ENCODE measurements at places on chromosomes 12 and 14. TPM values are rescaled to one million over a fixed set of nuclear protein-coding genes. Genes with fewer than 3 reads are reported as not detected.

GRCh38 chr12:97127061-97127460 lies 220.0 kb downstream of the NEDD1 start:
- DNase-seq: no peak

GRCh38 chr14:76257111-76257803 lies 105.5 kb downstream of the GPATCH2L start:
- DNase-seq: no peak

DNA sequence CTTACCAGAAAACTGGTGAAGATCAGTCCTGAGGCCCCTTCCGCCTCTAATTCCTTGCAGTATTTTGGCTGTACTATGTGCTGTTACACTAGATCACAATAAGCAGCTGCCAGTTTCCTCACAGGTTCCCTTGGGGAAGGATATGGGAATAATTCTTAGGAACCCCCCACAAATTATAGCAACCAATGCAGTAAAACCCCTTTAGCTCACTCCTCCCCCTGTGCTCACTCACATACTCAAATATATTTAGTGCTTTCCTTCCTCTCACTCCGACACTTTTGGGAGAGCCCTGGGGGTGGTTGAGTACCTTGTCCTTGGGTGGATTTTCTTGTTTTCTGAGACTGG lies 162.7 kb downstream of the ETV6 start:
- DNase-seq: no peak

DNA sequence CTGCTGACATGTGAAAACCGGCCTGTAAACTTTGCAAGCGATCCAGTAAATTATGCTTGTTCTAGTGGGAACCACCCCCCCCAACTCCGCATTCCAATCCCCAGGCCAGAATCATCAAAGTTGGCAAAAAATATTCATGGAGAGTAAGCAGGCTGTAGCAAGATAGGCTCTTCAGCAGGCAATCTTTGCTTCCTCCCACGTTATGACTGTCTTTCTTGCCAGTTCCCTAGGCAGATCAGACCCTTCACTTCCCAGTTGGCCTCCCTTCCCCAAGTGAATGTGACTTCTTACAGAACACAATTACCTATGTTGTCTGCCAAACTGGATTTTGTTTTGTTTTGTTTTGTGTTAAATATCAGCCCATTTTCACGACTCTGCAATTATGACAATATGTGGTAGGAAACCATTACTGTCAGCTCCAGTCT lies 1.2 kb upstream of the PTGER2 start:
- DNase-seq: no peak

DNA sequence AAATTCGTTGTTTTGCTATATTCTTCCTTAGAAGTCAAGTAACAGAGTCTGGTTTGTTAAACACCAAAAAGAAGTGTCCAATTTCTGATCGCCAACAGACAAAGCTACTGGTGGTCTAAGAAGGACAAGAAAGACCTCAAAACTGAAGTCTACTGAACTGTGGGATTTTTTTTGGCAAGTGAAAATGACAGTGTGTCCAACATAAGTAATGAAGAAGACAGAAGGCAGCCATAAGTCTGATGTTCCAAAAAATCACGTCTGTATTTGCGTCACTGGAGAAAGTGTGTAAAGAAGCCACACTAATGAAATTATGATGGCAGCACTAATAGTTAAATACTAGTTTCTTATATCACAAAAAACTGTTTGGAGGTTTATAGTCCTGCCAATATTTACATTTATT lies 32.6 kb downstream of the WASHC3 start:
- DNase-seq: no peak

DNA sequence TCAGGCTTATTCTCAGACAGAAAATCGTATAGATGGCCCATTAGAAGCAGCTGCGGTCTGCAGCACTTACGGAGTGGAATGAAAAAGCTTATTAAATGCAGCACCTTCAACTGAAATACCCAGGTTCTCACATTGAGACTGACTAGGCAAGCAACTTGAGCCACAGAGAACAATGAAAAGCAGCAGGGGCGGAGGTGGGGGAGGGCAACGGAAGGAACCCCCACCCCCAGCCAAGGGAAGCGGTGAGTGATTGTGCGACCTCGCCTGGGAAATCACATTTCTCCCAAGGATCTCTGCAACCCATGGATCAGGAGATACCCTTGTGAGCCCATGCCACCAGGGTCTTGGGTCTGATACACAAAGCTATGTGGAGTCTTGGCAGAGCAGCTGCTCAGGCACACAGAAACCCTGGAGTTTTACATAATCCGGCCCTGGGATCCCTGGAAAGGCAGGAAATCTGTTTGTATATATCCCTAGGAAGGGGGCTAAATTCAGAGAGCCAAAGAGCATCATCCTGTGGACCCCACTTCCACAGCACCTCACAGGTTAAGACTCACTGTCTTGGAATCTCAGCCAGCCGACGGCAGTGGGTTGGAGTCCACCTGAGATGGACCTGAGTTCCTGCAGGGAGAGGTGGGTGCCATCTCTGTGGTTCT lies 38.1 kb downstream of the PZP start:
- DNase-seq: no peak

- DNase-seq: no peak
These were observed 92.7 kb upstream of the PLEKHA5 start for GRCh38 chr12:19036673-19037357.

- DNase-seq: no peak
These were observed 2.6 kb downstream of the GXYLT1 start for GRCh38 chr12:42141981-42142606.

DNA sequence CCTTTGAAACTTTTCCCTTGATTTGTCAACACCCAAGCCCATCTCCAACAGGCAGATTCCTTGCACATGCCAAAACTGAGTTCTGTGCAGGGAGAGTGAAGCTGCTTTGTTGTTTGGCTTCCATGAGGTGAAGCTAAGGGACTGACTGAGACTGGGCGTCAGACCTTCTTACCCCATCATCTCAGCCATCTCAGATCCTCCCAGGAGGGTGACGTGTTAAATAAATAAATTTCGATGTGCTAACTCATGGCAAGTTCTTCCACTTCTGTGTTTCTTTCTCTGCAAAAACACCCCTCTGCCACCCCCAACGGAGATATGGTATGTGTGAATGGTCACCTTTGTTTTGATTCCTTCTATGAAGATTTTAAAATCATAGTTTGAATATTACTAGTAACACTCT lies 17.8 kb downstream of the UTP20 start:
- no peak for DNase-seq

DNA sequence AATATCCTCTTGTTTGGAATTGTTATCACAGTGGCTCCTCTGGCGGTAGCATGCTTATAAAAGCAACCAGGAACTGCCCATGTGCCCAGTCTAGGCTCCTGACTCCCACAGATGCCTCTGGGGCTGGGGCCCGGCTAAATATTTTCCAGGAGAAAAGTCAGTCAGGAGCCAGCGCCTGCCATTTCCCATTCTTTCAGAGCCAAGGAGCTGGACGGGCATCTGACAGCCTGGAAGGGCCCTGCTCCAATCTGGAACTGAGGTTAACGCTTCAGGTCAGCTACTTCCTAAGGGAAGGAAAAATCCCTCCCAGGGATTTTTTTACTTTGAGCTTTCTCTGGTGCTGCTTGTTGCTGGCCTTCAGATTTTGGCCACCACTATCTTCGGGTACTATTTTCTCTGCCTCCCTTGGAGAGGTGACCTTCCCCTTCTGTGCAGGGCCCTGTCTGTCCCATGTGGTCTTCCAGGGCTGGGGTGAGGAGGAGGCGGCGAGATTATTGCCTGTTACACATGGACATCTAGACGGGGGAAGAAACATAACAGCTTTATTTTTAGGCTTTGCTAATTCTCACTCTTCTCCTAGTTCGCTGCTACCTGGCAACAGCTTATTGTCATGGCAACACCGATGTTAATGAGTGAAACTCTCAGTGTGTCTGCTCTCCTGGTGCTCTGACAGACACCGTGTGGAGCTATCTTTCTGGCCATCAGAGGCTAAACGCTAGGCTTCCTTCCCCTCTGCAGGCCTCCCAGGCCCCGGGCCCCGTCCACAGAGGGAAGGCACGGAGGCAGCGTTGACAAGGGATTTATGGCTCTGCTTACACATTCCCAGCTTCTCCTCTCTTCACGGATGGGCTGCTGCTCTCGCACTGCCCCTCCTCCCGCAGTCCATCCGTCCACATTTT lies 160.4 kb downstream of the CACNA1C start:
- DNase-seq: peak; percentile 55

DNA sequence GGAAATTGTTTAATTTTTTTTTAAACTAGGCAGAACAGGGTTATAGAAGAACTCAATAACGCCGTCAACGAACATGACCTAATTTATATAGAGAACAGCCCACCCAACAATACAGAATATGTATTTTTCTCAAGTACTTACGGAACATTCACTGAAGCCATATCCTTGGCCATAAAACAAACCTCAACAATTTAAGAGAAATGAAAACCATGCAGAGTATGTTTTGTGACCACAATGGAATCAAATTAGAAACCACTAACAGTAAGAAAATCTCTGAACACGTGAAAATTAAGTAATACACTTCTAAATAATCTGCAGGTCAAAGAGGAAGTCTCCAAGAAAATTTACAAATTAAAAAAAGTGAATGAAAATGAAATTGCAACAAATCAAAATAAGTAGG lies 9.4 kb downstream of the SART3 start:
- no peak for DNase-seq

CAPZA3 gene
- 0.16 TPM for polyA plus RNA-seq

EGLN3 gene
- polyA plus RNA-seq: 14.3 TPM

GRIN2B gene
- polyA plus RNA-seq: 1.3 TPM

SYT1 gene
- 17.0 TPM for polyA plus RNA-seq

ATN1 gene
- polyA plus RNA-seq: 108 TPM

CLEC2A gene
- polyA plus RNA-seq: not detected

LMNTD1 gene
- polyA plus RNA-seq: not detected

CLBA1 gene
- polyA plus RNA-seq: 26.3 TPM

POLE2 gene
- polyA plus RNA-seq: 15.2 TPM

LRRC10 gene
- polyA plus RNA-seq: not detected

KRT78 gene
- polyA plus RNA-seq: not detected

Measured in right renal pelvis (tissue), 4 donors.